ENCODE measurements at places on chromosomes 11 and 22.

DNA sequence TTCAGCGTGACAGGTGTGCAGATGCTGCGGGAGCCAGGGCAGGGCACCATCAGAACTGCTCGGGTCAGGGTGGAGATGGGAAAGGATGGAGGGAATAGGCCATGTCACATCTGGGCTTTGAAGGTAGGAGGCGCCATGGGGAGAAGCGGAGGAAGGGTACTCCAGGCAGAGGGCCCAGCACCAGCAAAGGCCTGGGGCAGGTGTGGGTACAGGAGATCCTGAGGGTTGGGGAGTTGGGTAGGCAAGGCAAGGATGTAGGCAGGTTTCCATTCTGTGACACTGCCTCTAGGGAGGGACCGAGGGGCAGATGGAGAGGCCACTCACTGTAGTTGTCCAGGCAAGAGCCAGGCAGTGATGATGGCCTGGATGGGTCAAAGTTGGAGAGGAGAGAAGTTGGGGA is 8.5 kb downstream of the EMID1 start:
- DNase-seq = no peak

DNA sequence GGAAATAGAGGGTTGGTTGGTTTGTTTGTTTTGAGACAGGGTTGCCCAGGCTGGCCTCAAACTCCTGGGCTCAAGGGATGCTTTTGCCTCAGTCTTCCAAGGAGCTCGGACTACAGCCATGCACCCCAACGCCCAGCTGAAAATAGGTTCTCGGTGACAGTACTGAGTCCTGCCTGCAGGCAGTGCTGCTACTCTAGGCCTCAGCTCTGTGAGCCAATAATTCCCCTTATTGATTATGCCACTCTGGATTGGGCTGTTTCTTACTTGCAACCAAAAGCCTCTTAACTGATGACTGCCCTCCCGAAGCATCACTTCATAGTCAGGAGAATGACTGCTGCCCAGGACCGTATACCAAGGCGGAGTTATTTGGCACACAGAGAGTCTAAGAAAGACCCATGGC is 1.2 kb upstream of the C11orf16 start:
- no peak for DNase-seq

GRCh38 chr22:40898850-40899357 is 37.0 kb upstream of the DNAJB7 start:
- DNase-seq = no peak

DNA sequence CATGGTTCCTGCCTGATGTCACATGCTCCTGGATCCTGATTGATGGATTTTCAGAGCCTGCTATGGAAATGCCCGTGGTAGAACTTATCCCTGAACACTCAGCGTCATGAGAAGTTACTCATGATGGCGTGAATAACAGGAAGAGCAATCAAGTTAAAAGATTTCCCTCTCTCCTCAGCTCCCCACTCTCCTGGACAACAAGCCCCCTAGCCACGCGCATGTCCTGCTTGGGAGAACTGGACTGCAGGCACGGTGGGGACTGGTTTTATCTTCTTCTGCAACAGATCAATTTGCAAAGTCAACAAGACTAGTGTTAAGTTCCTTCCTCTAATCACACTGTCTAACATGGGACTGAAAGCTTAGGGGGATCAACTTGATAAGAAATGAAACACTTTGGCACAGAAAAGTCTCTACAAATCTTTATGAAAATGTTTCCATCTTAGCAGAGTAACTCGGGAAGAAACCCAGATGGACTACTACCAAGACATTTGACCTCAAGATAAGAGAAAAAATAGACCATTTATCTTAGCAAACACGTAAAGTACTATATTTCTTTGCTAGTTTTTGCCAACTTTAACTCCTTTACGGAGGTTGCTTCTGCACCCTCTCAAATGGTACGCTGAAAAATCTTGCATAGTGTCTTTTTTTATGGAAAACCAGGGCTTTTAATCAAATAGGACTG is 27.6 kb downstream of the POU2AF1 start:
- no peak for DNase-seq

GRCh38 chr11:62925745-62926679 is 4.8 kb upstream of the CHRM1 start:
- no peak for DNase-seq

DNA sequence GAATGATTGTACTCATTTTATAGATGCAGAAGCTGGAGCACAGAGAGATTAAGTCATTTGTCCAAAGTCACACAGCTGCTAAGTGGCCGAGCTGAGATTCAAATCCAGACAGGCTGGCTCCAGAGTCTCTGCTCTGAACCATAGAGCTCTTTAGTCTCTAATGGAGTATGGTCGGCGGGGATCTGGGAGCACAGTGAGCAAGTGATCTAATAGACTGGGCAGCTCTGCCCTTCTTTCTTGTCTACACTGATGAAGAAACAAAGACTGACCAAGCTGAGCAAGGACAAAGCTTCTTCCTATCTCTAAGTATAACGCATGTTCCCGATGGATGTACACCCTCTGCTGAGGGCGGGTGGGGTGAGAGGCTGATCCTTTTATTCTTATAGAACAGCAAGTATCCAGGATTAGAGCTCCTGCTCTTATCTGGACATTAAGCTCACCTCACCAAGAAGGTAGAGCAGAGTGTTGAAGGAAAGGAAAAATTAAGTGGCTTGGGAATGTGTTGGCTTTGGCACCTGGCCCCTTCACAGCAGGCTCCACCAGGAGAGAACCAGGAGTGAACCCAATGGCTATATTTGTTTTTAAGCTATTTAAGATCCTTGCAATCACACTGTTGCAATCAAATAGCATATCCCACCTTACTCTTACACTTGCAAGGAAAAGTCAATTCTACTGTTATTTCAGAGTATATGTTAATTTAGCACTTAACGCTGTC is 68.7 kb downstream of the ETS1 start:
- no peak for DNase-seq

DNA sequence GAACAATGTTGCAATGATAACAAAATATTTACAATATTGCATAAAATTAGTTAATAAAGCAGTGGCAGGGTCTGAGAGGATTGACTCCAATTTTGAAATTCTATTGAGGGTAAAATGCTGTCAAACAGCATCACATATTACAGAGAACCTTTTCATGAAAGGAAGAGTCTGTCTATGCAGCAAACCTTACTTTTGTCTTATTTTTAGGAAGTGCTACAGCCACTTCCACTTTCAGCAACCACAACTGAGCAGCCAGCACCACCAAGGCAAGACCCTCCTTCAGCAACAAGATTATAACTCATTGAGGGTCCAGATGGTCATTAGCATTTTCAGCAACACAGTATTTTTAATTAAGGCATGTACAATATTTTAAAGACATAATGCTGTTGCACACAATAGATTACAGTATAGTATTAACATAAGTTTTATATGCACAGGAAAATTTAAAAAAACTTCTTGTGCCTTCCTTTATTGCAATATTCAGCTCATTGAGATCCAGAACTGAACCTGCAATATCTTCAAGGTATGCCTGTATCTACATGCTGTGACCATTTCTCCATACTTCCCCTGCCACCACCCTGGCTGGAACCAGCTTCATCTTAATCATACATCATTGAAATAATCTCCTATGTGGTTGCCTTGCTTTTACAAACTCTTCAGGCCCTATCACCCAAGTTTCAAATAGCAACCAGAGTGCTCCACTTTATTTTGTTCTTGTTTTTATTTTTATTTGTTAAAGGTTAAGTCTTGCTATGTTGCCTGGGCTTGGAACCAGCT is 711.2 kb downstream of the KCNA4 start:
- no peak for DNase-seq

- DNase-seq = no peak
These were observed 9.8 kb upstream of the CARD16 start for GRCh38 chr11:105054723-105055493.

GRCh38 chr22:35834061-35834460 is 116.4 kb downstream of the APOL5 start:
- DNase-seq = no peak

GRCh38 chr11:2700415-2701211 is 819 bp upstream of the KCNQ1OT1 start:
- DNase-seq = no peak

GRCh38 chr11:74694136-74694930 is 36.9 kb downstream of the CHRDL2 start:
- no peak for DNase-seq

DNA sequence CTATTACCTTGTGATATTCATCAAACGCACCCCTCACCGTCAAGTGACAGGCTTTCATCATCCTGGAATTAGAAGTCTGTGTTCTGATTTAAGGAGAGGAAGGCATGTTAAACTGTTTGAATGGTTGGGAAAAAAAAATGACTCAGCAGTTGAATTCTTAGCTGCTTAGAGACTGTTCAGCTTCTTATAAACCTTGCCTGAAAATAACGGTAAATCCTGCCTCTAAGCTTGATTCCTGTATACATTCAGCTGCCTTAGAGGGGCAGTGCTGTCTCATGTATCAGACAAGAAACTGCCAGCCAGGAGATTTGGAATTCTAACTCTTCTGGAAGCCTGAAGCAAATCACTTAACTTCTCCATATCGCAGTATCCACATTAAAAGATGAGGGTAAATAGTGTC is 437.4 kb downstream of the JRKL start:
- DNase-seq = no peak

- no peak for DNase-seq
These were observed 15.1 kb downstream of the SYNGR1 start for GRCh38 chr22:39364714-39365491.

- no peak for DNase-seq
These were observed 3.1 kb upstream of the RAG2 start for GRCh38 chr11:36601155-36601554.

DNA sequence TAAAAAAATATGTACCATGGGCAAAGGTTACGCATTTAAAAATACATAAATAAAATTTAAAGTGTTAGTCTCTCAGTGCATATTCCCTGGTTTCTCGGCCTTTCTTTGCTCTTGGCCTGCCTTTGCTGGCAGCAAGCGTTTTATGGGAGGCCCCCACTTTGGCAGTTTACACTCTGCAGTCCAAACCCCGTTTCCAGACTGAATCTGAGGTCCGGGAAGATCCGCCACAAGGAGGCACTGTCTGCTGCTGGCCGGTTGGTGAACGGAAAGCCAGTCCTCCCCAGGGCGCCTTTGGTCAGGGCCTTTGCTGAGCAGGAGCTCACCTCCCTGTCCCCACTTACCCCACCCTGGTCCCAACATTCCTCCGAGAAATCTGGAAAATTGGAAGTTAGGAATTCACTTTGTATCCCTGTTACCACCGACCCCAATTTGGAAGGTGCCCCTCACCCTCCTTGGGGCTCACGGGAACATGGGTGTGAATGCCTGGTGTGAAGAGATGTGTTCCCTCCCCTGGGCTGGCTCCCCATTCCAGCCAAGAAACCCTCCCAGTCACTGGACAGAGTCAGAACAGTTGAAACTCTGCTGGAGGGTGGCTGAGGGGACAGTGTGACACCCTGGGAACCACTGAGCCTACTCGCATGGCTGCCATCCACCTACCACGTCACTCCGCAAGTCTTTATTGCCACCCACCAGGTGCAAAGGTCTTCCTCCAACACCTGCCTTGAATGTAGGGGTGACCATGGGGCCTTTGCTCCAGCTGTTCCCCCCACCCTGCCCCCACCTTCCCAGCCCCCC is 9.4 kb upstream of the SF1 start:
- no peak for DNase-seq

- DNase-seq = no peak
These were observed 412.2 kb downstream of the INSC start for GRCh38 chr11:15526859-15527450.

DNA sequence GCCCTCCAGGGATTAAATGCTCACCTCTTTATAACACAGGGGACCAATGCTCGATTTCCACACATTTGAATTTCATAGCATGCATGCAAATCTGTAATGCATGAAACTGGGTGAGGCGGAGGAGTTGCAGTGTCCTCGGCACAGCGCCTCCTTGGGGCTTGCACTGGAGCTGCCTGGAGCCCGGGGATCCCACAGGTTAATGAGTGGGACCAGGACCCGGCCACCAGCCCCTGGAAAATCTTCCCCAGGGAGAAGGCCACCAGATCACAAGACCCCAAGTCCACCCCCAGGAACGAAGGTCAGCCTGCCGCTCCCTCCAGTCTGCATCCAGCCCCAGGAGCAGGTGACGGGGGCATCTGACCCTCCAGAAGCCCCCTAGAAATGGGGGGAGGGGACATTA is 119.1 kb downstream of the MN1 start:
- DNase-seq = no peak

GRCh38 chr11:117884994-117885393 is 8.5 kb upstream of the FXYD6 start:
- no peak for DNase-seq

DNA sequence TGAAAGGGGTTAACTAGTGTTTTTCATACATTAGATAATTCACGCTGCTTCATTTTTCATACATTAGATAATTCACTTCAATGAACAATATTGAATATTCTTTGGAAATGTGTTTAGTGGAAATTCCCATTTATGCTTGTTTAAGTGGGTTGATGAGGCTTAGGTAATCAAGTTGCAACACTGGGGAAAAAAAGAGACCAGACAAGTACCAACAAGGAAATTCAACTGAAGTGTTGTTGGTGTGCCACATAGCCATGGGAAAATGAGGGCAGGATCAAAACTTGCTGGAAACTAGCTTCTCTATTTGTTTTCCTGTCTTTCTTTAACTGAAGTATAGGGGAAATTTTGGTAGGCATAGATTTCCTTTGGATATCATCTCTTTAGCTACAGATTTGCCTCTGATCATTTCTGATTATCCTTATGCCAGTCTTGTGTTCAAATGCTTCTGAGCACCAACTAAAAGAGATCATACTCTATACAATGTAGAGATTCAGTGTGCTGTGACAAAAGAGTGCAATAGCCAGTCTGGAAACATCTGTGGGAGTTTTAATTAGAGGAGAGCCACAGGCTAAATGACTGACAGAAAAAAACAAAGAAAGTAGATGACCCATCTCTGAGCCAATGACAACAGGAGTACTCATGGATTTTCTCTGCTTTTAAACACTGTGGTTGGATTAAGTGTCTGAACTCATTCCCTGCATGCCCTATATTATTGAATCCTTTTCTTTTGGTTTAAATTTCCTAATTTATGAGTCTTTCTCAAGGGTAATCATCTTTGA is 67.6 kb upstream of the CTSC start:
- DNase-seq = no peak

DNA sequence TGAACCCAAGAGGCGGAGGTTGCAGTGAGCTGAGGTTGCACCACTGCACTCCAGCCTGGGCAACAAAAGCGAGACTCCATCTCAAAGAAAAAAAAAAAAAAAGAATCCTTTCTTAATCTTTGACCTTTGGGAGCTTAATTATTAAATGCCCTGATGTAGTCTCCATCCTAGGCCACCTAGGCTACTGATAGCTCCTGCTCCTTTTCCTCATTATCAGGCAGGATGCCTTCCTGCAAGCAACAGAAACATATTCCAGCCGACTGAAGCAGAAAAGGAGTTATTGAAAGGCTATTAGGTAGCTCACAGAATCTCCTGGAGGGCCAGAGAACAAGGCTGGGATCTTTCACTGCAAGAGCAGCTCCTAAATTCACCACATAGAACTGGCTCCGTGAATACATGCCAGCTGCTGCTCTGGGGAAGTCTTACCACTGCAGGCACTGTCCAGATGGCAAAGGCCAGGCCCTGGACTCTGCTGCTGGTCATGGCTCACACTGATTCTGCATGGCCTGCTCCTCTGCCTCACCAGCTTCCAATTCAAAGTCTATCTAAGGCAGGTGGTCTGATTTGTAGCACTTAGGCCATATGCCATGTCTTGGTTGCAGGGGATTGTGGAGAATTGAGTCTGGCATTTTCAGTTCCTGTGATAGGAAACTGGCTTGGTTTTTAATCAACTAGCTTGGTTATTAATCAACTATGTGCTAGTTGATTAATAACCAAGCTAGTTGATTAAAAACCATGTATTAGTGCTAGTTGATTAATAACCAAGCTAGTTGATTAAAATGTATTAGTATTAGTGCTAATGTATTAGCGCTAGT is 26.0 kb upstream of the POLD3 start:
- no peak for DNase-seq

- DNase-seq = peak; percentile 7
These were observed 26.9 kb upstream of the CD82 start for GRCh38 chr11:44538375-44539054.

Data from SIG-M5 (cell line).